Cardiac muscle cell (in vitro differentiated cells and primary cell): ENCODE measurements at places on chromosomes 12 and 14. TPM values are rescaled to one million over a fixed set of nuclear protein-coding genes. Genes with fewer than 3 reads are reported as not detected.

Gene ACSS3
- polyA plus RNA-seq: 15.9 and 18.5 TPM in 2 replicates

DNA sequence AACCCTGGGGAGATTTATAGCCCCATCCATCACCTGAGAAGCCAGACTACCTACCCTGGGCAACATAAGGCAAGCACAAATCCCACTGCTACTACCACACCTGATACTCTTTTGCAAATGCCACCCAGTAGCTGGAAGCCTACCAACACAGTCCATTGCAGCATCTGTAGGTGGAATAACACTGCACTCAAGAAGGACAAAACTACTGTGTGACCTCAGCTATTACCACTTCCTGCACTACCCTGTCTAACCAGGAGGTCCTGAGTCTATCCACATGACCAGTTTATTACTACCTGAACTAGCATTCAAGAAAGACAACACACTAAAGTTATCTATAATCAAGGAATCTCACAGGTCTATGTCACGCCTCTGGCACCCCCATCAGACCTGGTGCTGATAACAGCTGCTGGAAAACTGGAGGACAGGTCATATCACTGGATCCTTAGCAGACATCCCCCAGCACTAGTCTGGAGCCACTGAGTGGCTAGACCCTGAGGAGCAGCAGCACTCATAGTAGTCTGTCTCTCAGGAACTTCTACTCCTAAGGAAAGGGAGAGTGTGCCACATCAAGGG, 2.9 kb upstream of the CLEC1A start:
- no peak for DNase-seq

DNA sequence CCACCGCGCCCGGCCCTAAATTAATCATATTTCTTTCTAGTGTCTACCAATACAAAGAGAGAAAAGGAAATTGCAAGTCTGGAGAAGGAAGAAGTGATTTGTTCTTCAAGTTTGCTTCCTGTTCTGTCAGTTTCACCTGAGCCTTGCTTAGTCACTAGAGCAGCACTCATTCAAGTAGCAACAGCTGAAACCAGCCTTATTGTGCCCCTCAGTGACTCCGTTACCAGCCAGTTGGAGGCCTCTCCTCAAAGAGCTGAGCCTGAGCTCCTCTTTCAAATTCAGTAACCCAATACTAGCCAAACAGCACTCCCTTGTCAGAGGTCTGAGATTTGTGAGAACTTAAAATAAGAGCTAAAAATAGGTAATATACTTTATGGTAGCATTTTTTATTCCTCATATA, 17.4 kb downstream of the PAWR start:
- no peak for DNase-seq

Gene IL31
- not detected in 2 replicates for polyA plus RNA-seq

GRCh38 chr12:114671443-114672411, 12.2 kb downstream of the TBX3 start:
- DNase-seq: no peak

DNA sequence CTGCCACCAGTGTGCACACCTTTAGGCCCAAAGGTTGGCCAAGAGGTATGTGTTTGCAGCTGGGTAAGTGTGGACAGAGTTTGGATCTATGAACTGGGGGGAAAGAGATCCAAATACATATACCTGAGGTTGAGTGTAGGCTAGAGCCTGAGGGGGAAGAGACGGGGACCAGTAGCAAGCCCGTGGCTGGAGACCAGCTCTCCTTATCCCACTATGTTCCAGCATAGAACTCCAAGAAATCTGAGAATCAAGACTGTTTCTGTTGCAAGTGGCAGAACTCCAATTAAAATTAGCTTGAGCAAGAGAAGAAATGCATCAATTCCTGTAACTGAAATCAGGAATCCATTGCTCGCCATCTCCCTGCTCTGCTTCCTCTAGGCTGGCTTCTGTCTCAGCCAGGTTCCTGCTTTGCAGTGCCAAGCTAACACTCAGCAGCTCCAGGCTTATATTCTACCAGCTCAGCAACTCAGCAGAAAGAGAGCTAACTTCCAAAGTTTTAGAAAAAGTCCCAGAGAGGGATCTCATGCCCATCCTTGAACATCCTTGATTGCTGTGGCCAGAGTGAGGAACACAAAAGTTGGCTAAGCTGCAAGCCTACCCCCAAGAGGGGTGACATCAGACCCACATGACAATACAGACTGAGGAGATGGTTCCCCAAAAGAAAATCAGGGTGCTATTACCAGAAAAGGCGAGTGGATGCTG, 1.5 kb upstream of the PCK2 start:
- DNase-seq: no peak

Gene PLEKHD1
- 0.37 TPM in 1 of 2 replicates, not detected in the other for polyA plus RNA-seq

Gene MDGA2
- polyA plus RNA-seq: 0.25 and 0.46 TPM in 2 replicates

DNA sequence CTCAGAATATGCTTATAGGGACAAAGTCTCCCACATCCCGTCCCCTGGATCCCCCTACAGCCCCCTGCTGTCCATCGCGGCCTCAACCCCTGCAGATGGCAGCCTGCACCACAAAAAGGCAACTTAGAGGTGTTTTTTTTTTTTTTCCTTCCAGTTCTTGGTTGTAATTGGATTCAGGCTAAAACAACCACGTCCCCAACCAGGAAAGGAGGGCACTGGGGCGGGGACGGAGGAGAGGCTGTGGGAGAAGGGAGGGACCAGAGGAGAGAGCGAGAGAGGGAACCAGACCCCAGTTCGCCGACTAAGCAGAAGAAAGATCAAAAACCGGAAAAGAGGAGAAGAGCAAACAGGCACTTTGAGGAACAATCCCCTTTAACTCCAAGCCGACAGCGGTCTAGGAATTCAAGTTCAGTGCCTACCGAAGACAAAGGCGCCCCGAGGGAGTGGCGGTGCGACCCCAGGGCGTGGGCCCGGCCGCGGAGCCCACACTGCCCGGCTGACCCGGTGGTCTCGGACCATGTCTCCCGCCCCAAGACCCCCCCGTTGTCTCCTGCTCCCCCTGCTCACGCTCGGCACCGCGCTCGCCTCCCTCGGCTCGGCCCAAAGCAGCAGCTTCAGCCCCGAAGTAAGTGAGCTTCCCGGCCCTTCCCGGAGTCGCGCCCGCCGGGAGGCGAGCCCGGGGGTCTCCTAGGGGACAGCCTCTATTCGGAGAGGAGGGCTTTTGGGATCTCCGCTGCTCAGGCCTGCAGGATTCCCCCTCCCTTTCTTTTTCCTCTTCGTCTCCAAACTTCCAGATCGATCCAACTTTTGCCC, at the start of gene MMP14:
MMP14 (plus strand) TSS at position 285 of the 813 bp plus-strand sequence; CDS start at position 518, 233 bp downstream.
- no peak for DNase-seq

- DNase-seq: peak; percentile 63
Observed at GRCh38 chr14:96121660-96122395, 82.7 kb downstream of the C14orf132 start.

GRCh38 chr12:103627189-103627855, 40.2 kb downstream of the STAB2 start:
- DNase-seq: no peak

Gene ALDH1L2
- 0.12 and 2.3 TPM in 2 replicates for polyA plus RNA-seq

Gene CLEC2B
- polyA plus RNA-seq: 0.31 TPM in 1 of 2 replicates, not detected in the other

Gene PTPRR
- not detected in 2 replicates for polyA plus RNA-seq

Gene KERA
- not detected in 2 replicates for polyA plus RNA-seq

GRCh38 chr12:131603939-131604795, 106.7 kb upstream of the SFSWAP start:
- DNase-seq: no peak

- DNase-seq: no peak
Observed at GRCh38 chr14:99792210-99792535, 1.0 kb upstream of the EML1 start.

GRCh38 chr14:31510222-31510621, 22.4 kb upstream of the GPR33 start:
- DNase-seq: peak; percentile 37

DNA sequence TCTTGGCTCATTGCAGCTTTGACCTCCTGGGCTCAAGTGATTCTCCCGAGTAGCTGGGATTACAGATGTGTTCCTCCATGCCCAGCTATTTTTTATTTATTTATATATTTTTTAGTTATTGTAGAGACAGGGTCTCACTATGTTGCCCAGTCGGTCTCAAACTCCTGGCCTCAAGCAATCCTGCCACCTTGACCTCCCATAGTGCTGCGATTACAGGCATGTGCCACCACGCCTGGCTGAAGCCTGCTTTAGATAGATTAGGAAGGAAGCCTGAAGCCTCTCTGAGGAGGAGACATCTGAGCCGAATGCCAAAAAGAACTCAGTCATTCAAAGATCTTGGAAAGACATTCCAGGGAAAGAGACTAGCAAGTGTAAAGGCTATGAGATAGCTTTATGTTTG, 10.2 kb downstream of the INHBC start:
- no peak for DNase-seq

DNA sequence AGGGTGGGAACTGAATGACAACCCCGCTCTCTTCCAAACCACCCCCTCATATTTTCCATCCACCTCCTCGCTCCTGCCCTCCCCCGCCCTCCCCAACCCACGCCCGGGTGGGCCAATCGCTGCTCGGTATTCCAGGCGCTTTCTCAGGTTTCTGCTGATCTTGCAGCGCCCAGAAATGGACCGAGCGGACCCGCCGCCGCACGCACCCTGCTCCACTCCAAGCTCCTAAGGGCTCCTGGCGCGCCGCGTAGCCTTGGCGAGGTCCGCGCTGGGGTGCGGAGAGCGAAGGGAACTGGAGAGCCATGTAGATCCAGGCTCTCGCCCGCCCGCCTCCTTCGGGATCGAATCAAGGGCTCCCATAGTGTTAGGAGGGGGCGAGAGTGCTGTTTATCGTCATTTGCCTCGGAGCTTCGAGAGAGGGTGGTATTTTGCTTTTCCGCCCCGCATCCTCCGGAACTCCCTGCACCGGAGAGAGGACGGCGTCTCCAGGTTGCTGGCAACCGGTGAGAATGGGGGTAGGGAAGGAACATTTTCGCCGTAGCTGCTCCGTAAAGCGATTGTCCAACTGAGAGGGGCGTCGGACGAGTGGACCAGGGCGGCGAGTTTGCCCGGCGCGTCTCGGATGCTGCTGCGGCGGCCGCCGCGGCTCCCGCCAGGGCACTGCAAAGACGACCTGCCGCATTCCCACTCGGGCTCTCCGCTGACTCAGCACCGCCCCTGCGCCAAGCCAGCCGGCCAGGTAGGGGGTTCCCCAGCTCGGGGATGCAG, at the start of gene KCNA1:
KCNA1 (plus strand) TSS at position 172 of the 768 bp plus-strand sequence. CDS start 1,474 bp downstream, outside the sequence.
- DNase-seq: peak; percentile 70

Gene TAS2R30
- polyA plus RNA-seq: 0.17 TPM in 1 of 2 replicates, not detected in the other

Gene AKAP3
- polyA plus RNA-seq: 5.0 TPM in 2 replicates

- DNase-seq: no peak
Observed at GRCh38 chr14:88507208-88507607, 47.6 kb downstream of the PTPN21 start.

DNA sequence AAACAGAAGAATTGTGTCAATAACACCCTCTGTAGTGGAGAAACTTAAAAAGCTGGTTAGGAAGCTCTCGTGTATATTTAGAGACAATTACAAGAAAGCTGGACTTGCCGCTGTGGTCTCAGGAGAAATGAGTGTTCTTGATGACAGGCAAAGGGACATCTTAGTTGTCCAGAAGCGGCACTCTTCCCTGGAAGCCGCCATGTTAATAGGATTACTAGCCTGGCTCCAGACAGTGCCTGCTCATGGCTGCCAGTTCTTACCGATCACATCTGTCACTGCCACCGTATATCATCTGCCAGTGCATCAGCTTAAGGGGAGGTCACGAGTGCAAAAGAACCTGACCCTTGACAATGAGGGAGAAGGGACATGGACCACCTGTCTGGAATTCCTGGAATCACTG, 48.9 kb downstream of the C14orf132 start:
- DNase-seq: no peak

DNA sequence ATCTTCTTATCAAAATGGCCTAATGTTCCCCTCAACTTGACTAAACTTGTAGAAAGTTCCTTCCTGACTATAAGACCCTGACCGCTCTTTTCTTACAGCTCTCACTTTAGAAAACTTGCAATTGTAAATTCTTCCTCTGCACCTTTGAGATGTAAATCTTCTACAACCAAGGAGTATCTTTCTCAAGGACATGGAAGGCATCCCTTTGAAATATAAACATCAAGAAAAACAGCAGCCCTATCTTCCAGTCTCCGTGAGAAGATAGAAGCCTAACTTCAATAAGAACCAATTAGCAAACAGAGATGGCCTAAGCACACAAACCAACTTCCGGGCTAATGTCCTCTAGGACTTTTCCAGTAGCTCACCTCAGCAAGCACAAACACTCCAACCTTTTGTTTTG, 210.3 kb downstream of the CPNE8 start:
- no peak for DNase-seq

DNA sequence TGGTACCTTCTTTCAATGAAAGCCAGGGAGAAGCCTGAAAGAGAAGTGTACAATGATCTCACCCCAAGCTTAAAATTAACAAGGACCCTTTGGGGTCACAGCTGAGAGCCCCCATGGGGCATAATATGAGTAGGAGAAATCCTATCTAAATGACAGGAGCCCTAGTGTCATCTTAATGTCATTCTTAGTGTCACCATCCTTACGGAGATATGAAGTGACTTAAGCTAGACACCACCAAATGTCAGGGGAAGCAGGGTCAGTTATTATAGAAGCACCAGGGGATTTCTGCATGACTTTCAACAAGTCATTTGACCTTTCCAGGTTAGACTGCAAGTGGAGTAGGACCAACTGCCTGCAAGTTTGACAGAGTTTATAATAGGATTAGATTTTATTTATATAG, 28.9 kb upstream of the STON2 start:
- no peak for DNase-seq

DNA sequence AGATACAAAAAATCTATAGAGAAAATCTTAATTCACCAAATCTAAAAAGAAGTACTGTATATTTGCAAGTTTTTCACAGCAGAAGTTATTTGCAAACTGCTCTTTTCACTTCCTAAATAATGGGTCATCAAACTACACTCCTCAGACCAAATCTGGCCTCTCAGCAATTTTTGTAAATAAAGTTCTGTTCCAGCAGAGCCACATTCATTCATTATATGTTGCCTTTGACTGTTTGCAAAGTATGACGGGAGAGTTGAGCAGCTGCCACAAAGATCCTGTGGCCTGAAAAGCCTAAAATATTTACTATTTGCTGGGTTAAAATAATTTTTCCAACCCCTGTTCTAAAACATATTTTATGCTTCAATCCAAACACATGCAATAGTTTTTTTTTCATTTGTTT, 1222.3 kb upstream of the SEL1L start:
- DNase-seq: no peak

Gene OTX2
- polyA plus RNA-seq: 0.64 and 0.90 TPM in 2 replicates

Gene TAS2R42
- polyA plus RNA-seq: not detected in 2 replicates

Gene GUCY2C
- polyA plus RNA-seq: 0.05 and 0.07 TPM in 2 replicates

- peak; percentile 3 for DNase-seq
Observed at GRCh38 chr12:86666316-86666715, 410.1 kb upstream of the MGAT4C start.

Gene FGF6
- not detected in 2 replicates for polyA plus RNA-seq

Gene NEUROD4
- 0.12 TPM in 1 of 2 replicates, not detected in the other for polyA plus RNA-seq

DNA sequence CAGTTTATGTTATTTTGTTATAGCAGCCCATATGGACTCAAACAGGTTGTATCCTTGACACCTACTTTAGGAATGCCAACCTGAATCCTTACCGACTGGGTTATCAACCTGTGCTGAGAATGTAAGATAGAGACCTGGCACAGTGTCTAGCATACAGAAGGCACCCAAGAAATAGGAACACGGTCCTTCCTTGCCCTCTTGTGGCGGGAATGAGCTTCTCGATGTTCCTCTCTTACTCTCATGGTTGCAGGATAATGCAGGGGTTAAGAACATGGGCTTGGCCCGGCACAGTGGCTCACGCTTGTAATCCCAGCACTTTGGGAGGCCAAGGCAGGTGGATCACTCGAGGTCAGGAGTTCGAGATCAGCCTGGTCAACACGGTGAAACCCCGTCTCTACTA, 6.5 kb downstream of the C12orf43 start:
- peak; percentile 52 for DNase-seq
